ENCODE measurements at places on chromosomes 16 and 17. TPM values are rescaled to one million over a fixed set of nuclear protein-coding genes. Genes with fewer than 3 reads are reported as not detected.

DNA sequence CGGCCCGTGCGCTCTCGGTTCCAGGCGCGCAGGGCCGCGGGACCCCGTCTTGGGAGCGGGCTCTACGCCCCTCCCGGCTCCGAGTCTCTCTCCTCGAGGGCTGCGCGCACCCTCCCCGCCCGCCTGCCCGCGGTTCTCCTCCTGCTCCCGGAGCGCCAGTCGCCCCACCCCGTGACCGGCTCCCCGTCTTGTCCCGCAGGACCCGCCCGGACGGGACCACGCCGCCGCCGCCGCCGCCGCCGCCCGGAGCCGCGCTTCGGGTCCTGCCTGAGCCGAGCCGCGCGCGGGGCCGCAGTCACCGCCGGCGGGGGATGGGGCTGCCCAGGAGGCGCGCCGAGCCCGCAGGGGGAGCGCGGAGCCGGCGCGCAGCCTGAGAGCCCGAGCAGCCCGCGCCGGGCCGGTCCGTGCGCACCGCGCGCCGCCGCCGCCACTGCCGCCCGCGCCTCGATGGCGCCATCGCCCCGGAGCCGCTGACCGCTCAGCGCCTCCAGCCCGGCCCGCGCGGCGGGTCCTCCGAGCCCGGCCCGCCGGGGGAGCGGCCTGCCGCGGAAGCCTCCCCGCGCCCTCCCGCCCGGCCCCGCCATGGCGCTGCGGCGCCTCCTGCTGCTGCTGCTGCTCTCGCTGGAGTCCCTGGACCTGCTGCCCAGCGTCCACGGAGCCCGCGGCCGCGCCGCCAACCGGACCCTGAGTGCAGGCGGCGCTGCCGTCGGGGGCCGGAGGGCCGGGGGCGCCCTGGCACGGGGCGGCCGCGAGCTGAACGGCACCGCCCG, at the start of gene SHISA6:
SHISA6 (plus strand) TSS at position 373 of the 770 bp plus-strand sequence.
- H3K27ac ChIP-seq, result no peak within 1 kb of the TSS
- no peaks in the 10 kb centered on the region for H3K4me1 ChIP-seq
- peaks cover 62% of the 10 kb centered on the region for H3K27me3 ChIP-seq
- peak within 1 kb of the TSS; percentile 55 for H3K4me3 ChIP-seq
- DNase-seq, result peak; percentile 46

OTOA gene
- total RNA-seq, result 0.07 TPM

DNA sequence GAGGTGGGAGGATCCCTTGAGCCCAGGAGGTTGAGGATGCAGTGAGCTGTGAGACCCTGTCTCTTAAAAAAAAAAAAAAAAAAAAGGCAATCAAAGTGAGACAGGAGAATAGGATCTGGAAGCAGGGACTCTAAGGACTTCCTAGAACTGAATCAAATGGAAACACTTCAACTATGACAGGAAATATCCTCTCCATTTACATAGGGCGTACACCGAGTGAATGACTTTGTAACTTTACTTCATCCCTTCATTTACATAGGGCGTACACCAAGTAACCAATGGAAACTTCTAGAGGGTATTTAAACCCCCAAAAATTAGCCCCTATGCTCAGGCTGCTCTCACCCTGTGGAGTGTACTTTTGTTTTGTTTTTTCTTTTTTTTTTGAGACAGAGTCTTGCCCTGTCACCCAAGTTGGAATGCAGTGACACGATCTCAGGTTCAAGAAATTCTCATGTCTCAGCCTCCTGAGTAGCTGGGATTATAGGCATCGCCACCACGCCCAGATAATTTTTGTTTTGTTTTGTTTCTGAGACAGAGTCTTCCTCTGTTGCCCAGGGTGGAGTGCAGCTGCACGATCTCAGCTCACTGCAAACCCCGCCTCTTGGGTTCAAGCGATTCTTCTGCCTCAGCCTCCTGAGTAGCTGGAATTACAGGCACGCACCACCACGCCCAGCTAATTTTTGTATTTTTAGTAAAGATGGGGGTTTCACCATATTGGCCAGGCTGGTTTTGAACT, 9.6 kb upstream of the PRPSAP1 start:
- H3K27ac ChIP-seq, result no peak overlapping the region
- no peaks in the 10 kb centered on the region for H3K36me3 ChIP-seq
- H3K4me3 ChIP-seq, result no peak overlapping the region
- no peaks in the 10 kb centered on the region for H3K27me3 ChIP-seq
- peaks cover 7% of the 10 kb centered on the region for H3K4me1 ChIP-seq

GRCh38 chr16:88464447-88465318, 11.6 kb downstream of the ZFPM1 start:
- no peaks in the 10 kb centered on the region for H3K27me3 ChIP-seq
- H3K4me3 ChIP-seq, result no peak overlapping the region
- peak overlapping the region; percentile 78 for H3K27ac ChIP-seq
- no peaks in the 10 kb centered on the region for H3K36me3 ChIP-seq

- no peak overlapping the region for H3K4me3 ChIP-seq
- H3K36me3 ChIP-seq, result no peaks in the 10 kb centered on the region
- H3K27ac ChIP-seq, result peak overlapping the region; percentile 85
- peak; percentile 8 for DNase-seq
Observed at GRCh38 chr17:78952706-78953105, 27.0 kb downstream of the LGALS3BP start.

FBXO39 gene
- not detected for total RNA-seq

DNA sequence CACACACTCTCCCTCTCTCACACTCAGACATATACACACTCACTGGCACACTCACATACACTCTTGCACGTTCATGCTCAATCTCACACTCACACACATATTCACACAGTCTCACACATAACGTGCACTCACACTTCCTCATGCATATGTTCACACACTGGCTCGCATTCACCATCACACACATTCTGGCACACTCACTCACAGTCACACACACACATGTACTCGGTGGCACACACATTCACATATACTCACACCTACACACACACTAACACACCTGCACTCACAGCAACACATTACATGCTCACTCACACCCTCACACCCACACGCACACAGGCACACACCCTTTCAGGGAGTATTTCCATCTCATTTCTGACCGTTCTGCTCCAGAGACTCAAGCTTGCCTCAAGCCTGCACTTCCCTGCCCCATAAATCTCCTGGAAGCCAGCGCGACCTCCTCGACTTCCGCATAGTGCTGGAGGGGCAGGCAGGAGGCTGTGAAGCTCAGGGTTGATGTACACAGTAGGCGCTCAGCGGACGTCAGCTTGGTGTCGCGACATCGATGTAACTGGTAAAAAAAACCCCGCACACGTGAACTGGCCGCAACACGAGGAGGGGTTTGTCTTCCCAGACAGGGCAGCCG, 66.7 kb upstream of the FOXF1 start:
- no peak for DNase-seq
- no peak overlapping the region for H3K4me3 ChIP-seq
- peaks cover 13% of the 10 kb centered on the region for H3K4me1 ChIP-seq
- H3K27me3 ChIP-seq, result no peaks in the 10 kb centered on the region

DNA sequence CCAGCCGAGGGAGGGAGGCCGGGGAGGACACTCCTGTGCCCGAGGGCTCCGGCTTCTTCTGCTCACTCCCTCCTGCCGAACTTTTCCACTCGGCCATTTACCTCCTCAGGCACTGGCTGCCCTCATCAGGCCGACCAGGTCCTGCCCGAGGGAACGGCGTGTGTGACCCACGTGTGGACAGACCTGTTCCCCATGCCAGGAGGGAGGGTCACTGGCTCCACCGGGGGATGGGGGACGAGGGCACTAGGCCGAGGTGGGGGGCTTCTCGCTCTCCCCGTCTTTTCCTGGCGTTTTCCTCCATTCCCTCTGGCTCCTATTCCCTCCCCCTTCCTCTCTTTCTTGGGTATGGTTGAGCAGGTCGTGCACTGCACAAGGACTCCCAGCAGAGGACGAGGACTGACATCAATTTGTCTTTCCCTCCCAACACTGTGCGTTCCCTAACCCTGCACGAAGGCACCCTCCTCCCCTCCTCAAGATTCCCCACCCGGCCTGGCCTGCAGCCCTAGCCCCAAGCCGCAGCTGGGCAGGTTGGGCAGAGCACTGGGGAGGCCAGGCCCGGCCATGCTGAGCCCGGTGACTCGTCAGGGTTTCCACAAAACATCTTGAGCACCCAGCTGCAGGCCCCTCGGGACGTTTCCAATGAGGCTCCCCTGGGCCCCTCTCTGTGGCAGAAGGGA, 3.2 kb upstream of the IL17C start:
- H3K4me1 ChIP-seq, result peaks cover 9% of the 10 kb centered on the region
- H3K36me3 ChIP-seq, result no peaks in the 10 kb centered on the region
- no peak overlapping the region for H3K4me3 ChIP-seq
- no peak for DNase-seq

GRCh38 chr16:3520413-3520812, 19.6 kb downstream of the CLUAP1 start:
- no peak overlapping the region for H3K4me3 ChIP-seq
- peaks cover 11% of the 10 kb centered on the region for H3K4me1 ChIP-seq
- H3K36me3 ChIP-seq, result no peaks in the 10 kb centered on the region
- H3K27ac ChIP-seq, result peak overlapping the region; percentile 90
- no peaks in the 10 kb centered on the region for H3K27me3 ChIP-seq
- DNase-seq, result peak; percentile 68

RAB37 gene
- 5.9 TPM for total RNA-seq

MAP2K6 gene
- total RNA-seq, result 13.2 TPM

DNA sequence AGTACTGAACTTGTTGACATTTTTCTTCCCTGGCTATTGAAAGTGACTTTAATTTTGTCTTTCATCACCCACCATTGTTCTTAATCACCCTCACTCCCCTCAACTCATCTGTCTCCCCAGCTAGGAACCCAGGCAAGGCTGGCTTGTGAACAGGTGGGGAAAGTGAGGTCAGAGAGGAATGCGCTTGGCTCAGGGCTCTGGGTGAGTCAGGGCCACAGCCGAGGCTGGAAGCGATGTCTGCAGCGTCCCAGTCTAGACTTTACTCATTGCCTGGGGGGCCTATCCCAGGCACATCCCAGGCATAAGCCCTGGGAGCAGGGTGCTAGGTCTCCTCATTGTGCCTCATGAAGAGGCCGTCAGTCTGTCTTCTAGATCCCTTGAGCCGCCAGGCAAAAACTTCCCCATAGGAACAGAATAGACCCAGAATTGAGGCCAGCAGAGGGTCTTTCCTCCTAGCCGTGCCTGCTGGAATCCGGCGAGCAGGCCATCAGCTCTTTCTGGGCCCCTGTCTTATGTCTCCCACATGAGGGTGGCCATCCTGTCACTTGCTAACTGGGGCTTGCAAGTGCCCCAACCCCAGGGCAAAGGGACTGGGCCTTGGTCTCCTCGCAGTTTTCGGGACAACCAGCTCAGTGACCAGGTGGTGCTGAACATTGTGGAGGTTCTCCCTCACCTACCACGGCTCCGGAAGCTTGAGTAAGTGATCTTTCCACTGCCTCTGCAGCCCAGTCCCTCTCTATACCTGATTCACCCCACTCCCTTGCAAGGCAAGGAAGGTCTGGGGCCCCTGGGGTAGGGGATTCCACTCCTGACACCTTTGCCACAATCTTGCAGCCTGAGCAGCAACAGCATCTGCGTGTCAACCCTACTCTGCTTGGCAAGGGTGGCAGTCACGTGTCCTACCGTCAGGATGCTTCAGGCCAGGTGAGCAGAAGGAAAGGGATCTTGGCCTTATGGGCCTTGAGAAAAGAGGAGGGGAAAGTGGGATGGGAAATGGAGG, 40.1 kb downstream of the NLRC5 start:
- H3K4me3 ChIP-seq, result no peak overlapping the region
- DNase-seq, result no peak
- no peaks in the 10 kb centered on the region for H3K4me1 ChIP-seq
- H3K27me3 ChIP-seq, result no peaks in the 10 kb centered on the region
- H3K27ac ChIP-seq, result no peak overlapping the region

DNA sequence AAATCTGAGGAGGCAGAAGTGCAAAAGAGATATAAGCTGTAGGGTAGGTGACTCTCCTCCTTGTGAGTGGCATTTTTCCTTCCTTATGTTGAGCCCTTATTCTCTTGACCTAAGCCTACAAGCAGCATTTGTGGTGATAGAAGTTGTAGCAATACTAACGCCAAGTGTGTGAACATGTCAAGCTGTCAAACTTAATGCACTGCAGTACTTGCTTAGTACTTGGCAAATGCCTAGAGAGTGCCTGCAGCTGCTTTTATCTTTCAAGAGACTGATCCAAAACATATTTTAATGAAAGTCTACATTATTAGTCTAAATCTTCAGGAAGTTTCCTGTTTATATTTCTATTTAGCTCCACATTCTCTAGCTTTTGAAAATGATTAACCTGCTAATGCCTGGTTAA, 83.2 kb downstream of the CNTNAP4 start:
- H3K27ac ChIP-seq, result no peak overlapping the region
- DNase-seq, result no peak
- H3K27me3 ChIP-seq, result no peaks in the 10 kb centered on the region

- no peaks in the 10 kb centered on the region for H3K36me3 ChIP-seq
- H3K27ac ChIP-seq, result no peak overlapping the region
- no peaks in the 10 kb centered on the region for H3K27me3 ChIP-seq
- no peak overlapping the region for H3K4me3 ChIP-seq
- peaks cover 3% of the 10 kb centered on the region for H3K4me1 ChIP-seq
Observed at GRCh38 chr17:57572600-57572999, 172.5 kb downstream of the CCDC182 start.

- H3K4me1 ChIP-seq, result peaks cover 4% of the 10 kb centered on the region
- no peaks in the 10 kb centered on the region for H3K27me3 ChIP-seq
- no peak overlapping the region for H3K27ac ChIP-seq
Observed at GRCh38 chr16:11114366-11115164, 141.4 kb downstream of the SOCS1 start.
